ENCODE measurements at places on chromosomes 5 and 9.

DNA sequence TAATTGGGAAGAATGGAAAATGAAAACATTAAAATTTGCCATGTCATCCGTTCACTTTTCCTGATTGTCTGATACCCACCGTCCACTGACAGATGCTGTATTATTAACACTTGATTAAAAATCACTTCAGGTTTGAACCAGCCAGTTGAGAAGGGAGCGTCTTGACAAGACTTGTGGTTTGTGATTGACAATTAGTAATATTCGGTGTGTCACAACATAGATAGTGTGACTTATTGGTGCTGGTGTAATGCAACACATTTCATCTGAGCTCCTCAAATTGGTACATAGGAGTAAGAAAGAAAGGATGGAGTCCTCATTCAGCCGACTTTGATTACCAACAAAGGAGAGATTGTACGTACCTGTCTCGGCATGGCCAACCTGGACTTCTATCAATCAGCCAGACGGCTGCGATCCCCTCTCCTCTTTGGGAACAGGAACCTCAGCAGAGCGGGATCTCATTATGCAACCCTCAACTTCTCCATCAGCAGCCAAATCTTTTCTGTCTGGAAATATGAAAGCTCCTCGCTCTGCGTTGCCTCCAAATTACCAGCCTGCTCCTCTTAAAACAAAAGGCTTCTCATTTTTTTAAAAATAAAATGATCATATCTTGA lies 211.7 kb upstream of the MVB12B start:
- no peak for DNase-seq

DNA sequence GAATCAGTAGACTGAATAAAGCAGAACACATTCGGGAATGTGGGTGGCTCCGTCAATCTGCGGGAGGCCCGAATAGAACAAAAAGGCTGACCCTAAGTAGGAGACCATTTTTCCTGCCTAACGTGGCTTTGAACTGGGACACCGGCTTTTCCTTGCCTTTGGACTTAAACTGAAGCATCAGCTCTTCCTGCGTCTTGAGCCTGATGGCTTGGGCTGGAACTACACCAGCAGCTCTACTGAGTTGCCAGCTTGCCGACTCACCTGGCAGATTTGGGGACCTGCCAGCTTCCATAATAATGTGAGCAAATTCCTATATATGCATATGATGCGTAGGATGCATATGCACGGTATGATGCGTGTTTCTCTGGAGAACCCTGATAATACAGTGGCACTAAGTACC lies 111.3 kb downstream of the DAPK1 start:
- no peak for DNase-seq

GRCh38 chr9:109956717-109957440 lies 176.9 kb downstream of the PALM2AKAP2 start:
- no peak for DNase-seq

DNA sequence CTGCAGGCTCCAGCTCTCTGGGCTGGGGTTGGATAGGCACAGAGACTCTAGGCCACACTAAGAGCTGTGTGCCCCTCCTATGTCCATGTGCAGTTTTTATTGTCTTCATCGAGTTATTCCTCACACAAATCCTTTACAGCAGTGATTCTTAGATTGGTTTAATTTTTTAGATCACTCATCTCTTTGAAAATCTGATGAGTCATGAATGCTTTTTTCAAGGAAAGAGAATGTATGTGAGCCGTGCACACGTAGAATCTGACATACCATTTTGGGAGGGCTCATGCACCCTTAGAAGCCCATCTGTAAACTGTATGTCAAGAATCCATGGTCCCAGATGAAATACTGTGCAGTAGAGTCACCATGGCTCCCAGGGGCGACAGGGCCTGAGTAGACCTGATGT lies 100.7 kb upstream of the S1PR3 start:
- no peak for DNase-seq

GRCh38 chr5:35151146-35151920 lies 79.0 kb downstream of the PRLR start:
- DNase-seq, result no peak

DNA sequence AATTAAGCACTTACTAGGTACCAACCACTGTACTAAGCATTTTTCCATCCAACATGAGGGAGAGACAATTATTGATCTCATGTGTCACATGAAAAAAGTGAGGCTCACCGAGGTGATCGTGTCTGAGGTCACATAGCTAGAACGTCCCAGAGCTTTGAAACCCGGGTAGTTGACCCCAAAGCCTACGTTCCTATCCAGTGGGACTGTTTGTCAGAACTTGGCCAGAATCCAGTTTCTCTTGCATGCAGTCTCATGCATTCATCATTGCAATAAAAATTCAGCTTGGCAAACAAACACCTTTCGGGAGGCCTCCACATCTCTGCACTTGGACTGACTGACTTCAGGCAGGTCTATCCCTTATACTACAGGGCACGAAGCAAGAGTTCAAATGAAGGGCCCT lies 23.4 kb upstream of the FAT2 start:
- DNase-seq, result no peak

- DNase-seq, result no peak
Observed at GRCh38 chr9:33135470-33135958, 31.6 kb downstream of the B4GALT1 start.

Measured in activated CD4-positive, CD25-positive, alpha-beta regulatory T cell (primary cell).